ENCODE measurements at places on chromosomes 2 and 18. TPM values are rescaled to one million over a fixed set of nuclear protein-coding genes. Genes with fewer than 3 reads are reported as not detected.

- DNase-seq: no peak
These were observed 94.2 kb upstream of the STPG4 start for GRCh38 chr2:47249157-47249900.

The PLEKHM3 gene
- total RNA-seq: 14.9 TPM

DNA sequence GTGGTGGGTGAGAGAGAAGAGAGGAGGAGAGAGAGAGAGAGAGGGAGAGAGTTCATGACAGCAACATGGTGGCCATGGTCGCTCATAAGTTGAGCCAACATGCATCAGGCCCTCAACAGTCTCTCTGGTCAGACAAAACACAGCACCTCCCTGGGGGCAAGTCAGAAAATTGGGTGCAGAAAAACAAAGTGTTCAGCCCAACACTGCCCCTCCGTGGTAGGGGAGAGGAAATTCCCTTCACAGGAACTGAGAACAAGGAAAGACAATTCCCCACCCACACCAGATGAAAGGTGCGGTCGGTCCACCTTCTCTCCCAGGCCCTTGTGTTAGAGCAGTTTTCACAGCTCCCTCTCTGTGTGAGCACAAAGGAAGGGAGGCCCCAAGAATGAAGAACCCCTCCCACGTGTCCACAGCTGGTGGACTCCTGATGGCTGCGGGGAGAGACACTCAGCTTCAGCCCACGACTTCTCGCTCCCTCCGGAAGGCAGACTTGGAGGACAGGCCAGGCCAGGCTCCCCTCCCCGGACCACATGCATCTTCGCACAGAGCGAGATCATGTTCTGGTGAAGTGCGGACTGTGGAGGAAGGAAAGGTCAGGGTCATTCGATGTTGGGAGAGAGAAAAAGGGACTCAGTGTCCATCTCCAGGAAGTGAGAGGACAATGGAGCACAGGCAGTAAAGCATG is 181.7 kb downstream of the ANAPC1 start:
- DNase-seq: no peak

- DNase-seq: no peak
These were observed 269.5 kb upstream of the POU3F3 start for GRCh38 chr2:104584393-104584792.

The C2orf15 gene
- total RNA-seq: not detected

DNA sequence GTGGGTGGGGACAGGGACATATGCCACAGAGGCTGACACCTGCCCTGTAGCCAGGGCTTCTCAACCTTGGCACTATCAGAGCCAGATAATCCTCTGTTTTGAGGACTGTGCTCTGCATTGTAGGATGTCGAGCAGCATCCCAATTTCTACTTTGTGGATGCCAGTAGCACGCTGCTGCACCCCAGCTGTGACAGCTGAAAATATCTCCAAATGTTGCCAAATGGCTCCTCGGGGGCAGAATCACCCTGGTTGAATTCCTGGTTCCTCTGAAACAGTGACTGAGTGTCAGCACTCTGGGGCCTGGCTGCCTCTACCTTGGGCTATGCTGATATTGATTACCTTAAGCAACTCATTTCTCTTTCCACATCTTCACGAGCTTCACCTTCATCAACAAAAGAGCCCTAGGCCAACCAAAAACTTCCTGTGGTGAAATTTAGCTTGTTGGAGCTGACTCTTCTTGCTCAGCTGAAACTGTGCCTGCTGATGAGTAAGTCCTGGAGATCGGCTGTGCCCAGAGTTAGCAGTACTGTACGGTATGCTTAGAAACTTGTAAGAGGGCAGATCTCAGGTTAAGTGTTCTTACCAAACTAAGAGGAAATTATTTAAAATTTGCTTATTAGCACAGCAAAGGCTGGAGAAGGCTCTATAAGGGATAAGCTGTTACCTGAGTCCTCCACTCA is 138.1 kb downstream of the SEPTIN10 start:
- no peak for DNase-seq
